Inflammatory macrophage (primary cell): ENCODE measurements at places on chromosomes 5 and 9.

DNA sequence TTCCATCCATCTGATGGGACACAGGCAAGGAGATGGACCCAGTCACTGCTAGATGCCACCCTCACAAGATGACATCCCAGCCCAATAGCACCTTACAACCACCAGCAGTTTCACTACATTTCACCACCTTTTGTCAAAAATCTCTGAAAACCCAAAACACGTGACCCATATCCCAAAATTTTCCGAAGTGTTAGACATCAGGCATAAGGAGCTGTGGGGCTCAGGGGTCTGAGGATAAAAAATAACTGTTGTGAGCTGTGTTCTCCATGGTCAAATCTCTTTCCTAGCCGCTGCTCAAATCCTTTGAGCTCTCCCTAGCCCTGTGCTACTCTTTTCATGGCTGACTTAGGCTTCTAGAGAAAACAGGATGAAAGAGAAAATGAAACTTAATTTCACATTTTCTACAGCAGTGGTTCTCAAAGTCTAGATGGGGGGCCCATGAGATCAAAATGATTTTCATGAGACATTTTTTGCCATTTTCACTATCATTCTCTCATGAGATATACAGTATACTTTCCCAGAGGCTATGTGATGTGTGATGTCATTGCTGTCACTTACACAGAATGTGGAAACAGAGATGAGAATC is 40.7 kb downstream of the TIMD4 start:
- DNase-seq = no peak

- no peak for DNase-seq
Observed at GRCh38 chr9:82938426-82939218, 124.3 kb downstream of the RASEF start.

- no peak for DNase-seq
Observed at GRCh38 chr5:176906126-176906525, 7.0 kb upstream of the HK3 start.

DNA sequence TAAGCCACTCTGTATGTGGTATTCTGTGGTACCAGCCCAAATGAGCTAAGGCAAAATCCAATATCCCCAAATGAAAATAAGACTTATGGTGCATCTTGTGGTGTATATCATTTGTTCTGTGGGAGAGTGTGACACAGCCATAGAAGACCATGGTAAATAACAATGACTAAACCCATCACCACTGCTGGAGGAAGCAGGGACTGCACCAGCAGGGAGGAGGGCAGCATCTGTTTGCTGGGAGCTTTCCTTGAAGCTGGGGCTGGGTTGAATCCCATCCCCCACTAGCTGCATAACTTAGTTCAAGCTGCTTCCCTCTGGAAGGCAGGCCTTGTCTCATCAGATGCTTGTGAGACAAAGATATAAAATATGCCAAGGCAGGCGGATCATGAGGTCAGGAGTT is 14.2 kb downstream of the GADD45G start:
- DNase-seq = no peak

DNA sequence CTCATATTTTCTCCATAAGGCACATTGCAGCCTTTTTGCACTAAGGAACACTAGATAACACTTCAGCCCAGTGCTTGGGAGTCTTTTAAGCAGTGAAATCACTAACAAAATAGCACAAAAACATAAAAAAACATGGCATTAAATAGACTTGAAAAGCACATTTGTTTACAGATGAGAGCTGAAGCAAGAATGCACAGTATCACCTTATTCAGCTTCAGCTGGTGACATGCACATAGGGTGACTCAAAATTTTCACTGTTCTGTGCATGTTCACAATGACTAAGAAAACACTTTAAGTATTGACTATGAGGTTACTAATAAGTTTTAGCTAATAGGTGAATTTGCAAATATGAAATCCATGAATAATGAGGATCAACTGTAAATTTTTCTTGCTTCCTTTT is 293.9 kb upstream of the TARS1 start:
- DNase-seq = no peak

- DNase-seq = peak; percentile 78
Observed at GRCh38 chr9:133558191-133559126, 24.0 kb downstream of the ADAMTSL2 start.

GRCh38 chr9:133347515-133347984 is 381 bp downstream of the MED22 start:
- peak; percentile 44 for DNase-seq

- DNase-seq = no peak
Observed at GRCh38 chr5:137414112-137414755, 84.9 kb downstream of the SPOCK1 start.

DNA sequence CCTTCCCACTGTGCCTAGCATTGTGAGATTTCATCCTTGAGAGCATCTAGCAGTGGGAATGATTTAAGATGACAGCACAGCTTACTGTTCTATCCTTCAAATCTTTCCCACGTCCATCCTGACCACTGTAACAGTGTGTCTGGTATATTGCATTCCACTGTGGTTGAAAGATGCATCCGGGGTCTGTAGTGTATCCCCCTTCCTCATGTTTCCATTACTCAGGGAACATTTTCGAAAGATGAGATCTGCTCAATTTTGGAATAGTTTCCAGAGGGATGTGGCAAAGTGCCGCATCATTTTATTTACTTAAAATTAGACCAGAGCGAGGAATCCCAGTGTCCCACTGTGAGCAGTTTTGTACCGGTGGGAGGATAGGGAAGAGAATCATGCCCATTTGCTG is 407.1 kb upstream of the PAPPA start:
- no peak for DNase-seq

DNA sequence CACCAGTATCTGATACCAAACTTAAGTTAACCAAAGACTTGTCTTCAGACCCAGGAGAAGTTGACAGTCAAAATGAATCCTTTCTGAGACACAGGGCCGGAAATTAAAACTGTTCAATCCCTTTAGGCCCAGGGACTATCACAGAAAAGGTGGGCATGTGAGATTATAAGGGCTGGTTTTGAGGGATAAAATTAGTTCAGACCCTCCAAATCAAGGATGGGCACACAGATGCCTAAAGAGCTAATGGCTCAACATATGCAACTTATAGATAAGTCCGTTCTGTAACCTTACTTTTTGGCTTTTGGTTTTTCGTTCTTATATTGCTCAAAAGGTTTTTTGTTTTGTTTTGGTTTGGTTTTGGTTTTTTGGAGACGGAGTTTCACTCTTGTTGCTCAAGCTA is 129.6 kb upstream of the ABCA1 start:
- DNase-seq = no peak

DNA sequence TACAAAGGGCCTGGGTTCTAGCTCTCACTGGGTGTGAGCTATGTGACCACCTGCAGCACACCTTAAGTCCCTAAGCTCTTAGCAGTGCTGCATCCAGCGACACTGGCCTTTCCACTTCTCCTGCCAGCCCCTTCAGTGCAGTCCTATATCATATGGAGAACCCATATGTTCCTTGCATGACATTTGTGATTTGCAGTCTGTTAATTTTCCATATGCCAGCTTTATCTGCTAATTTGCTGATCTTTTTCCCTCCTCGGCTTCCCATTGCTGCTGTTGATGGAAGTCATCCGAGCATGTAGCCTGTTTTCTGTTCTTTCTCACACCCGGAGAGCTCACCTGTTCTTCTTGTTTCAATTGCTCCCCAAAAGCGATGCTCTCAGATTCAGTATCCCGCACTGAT is 23.2 kb downstream of the PRDM6 start:
- DNase-seq = no peak

GRCh38 chr5:111386832-111387162 is 125.5 kb downstream of the STARD4 start:
- DNase-seq = no peak

- no peak for DNase-seq
Observed at GRCh38 chr5:107832746-107833145, 162.0 kb upstream of the EFNA5 start.

GRCh38 chr5:37724395-37725125 is 115.3 kb downstream of the GDNF start:
- no peak for DNase-seq
